Astrocyte (in vitro differentiated cells and primary cell): ENCODE measurements at places on chromosomes 16 and 17.

DNA sequence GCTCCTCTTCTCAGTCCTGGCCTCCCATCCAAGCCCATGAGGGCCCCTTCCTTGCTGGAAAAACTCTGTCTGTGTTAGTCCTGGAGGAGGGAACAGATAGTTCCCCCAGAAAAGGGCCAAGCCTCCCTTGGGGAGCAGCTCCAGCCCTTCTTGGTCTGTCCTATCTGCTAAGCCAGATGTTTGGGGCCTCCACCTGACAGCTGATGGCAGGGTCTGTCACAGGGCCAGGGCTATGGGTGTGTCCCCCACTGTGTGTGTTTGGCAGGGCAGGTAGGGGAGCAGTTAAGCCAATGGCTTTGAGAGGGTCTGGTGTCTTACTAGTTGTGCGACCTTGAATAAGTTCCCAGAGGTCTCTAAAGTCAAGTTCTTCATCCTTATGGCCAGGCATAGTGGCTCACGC, 13.6 kb upstream of the SLC4A1 start:
- DNase-seq = no peak

DNA sequence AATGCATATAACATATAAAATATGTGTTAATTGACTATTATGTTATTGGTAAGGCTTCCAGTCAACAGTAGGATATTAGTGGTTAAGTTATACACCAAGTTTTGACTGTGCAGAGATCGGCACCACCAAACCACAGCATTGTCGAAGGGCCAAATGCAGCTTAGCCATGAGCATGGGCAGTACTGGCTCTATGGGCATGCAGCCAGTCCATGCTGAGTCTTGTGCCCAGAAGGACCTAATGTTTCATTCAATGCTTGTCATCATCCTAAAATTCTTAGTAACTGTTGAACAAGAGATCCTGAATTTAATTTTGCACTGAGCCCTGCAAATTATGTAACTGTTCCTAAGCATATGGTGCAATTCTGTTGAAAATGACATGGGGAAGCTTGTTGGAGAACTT, 233.4 kb upstream of the HS3ST3A1 start:
- DNase-seq = no peak

DNA sequence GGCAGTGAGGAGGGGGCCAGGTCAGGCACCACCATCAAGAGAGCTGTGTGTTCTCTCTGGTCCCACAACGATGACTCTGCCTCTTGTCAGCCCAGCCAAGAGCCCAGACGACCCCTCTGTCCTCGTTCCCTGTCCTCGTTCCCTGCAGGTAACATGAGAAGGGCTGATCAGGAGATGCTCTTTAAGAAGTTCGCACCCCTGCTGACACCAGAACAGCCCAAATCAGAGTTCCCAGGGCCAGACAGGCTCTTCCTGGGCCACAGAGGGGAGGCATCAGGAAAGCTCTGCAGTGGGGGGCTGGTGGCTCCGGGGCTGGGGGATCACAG, 13.5 kb upstream of the DNAI2 start:
- DNase-seq = no peak

- peak; percentile 82 for DNase-seq
Measured at GRCh38 chr16:69861292-69862030, 89.7 kb upstream of the CLEC18A start.

DNA sequence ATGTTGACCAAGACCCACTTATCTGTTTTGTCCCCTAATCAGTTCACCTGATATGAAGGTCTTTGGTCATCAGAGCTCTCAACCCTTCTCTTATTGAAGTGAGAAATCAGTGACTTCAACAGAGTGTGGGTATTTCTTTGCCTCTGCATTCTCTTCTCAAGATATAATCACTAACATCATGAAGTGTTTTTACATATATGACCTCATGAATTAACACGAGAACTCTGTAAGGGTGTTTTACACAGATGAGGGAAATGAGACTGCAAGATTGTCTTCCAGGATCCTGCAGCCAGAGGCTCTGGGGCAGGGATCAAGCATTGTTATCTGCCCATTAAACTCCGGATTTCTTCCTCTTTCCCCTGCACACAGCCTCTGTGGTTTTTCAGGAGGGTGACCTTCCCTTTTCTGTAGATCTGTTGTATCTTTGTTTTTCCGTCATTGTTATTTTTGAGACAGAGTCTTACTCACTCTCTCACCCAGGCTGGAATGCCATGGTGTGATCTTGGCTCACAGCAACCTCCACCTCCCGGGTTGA, 22.7 kb downstream of the LCMT1 start:
- DNase-seq = peak; percentile 13

DNA sequence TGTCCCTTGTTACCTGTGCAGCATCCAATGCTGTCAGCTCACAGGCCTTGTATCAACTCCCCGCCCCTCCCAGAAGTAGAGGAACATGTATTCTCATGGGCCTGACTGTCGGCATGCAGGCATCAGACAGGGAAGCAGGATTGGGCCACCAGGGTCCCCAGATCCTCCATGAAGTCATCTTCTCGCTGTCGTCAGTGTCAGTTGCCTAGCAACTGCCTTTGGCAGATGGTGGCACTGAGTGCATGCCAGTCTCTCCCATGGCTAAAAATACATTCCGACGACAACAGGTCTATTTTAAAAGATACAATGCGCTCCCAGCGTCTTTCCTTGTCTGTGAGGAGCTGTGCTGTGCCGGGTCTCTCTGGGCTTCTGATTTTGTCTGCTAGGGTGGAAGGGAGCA, 36.8 kb upstream of the CES5A start:
- DNase-seq = no peak

- DNase-seq = peak; percentile 8
Measured at GRCh38 chr17:63222655-63223054, 223.5 kb downstream of the CYB561 start.

GRCh38 chr17:1480747-1481465, 11.6 kb downstream of the MYO1C start:
- peak; percentile 67 for DNase-seq

DNA sequence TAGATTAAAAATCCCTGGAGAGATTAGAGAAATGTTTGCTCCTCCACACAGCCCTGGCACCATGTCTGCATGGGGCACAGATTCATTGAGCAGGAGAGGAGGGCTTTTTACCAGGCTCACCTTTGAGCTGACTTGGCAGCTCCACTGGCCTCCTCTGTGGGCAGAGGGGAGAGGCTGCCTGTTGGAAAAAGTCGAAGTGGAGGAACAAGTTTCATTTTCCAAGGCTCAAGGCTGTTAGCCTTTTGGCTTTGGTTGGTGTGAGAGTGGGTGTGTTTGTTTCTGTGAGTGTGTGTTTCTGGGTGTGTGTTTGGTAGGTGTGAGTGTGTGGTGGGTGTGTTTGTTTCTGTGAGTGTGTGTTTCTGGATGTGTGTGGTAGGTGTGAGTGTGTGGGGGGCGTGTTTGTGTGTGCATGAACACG, 5.6 kb downstream of the TMEM238L start:
- no peak for DNase-seq

DNA sequence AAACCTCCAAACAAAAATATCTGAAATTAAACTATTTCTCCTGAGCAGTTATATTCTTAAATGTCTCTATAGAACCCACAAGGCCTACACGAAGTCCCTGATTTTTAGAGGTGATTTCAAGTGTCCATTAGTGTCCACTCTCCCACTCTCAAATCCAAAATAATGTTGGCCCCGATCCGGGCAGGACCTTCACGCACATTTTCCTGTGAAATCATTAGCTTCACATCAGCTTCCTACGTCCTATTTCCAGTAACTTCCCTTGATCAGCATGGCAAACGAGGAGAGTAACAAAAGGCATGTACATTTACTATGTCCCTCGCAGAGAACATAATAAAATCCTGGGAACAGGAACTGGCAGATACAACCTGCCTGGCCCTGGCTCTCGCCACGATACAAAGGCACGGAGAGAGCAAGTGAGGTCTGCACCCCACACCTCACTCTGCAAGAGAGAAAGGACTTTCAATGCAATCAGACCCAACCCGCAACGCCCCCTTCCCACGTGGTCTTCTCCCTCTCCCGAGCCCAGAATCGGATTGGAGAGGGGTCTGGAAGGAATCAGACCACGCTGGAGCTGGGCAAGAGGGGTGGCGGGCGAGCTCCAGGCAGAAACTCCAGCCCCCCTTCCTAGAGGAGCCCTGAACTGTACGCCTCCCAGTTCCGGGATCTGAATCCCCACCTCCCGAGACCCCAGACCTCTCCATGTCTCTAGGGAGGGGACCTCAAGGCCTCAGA, 17.5 kb upstream of the C17orf78 start:
- peak; percentile 60 for DNase-seq

DNA sequence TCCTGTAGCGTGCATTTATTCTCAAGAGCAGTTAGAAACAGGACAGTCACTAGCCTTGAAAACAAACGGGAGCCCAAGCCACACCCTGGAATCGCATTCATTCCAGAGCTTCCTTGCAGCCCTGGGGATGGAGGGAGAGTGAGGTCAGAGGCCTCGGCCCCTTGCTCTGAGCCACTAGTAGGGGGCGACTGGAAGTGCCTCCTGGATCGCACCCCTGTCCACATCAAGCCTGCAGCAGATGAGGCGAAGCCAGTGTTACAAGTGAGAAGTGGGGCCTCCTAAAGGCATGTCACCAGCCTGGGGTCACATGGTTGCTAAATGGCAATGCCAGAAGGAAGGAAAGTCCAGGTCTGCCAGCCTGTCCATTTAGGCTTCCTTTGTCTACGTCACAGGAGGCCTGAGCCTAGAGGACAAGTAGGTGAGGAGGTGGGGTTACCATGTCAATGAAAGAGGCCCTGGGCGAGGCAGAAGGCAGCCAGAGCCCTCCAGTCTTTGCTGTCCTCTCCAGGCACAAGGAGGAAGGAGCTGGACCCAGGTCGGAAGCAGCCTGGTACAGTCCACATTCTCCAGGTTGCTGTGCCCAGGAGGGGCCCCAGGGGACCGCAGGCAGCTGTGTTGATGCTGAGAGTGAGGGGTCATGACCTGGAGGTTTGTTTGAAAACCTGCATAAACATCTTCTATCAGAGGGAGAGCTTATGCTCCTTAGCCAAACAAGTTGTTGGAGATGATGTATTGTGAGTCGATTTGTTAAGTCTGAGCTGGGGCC, 3.0 kb upstream of the RCVRN start:
- DNase-seq = no peak

GRCh38 chr17:49745175-49746139, 18.5 kb downstream of the FAM117A start:
- no peak for DNase-seq

DNA sequence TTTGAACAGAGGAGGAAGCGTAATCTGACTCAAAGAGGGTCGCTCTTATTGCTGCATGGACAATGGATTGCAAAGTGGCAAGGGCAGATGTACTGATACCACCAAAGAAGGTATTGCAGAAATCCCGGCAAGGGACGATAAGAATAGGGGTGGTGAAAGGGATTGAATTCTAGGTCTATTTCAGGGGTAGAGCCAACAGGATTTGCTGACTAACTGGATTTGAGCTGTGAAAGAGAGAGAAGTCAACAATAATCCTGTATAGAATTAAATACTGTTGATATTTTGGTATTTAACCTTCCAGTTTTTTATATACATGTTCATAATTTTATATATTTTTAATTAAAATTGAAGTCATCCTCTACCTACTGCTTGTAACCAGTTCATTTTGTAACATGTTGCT, 19.4 kb upstream of the ABCA3 start:
- DNase-seq = no peak

GRCh38 chr17:79949656-79950209, 85.9 kb downstream of the TBC1D16 start:
- DNase-seq = no peak

- no peak for DNase-seq
Measured at GRCh38 chr17:47816111-47816735, 5.4 kb downstream of the OSBPL7 start.

GRCh38 chr16:88936008-88936555, 40.9 kb downstream of the CBFA2T3 start:
- no peak for DNase-seq

- DNase-seq = no peak
Measured at GRCh38 chr16:9125658-9126505, 34.4 kb downstream of the HAPSTR1 start.

GRCh38 chr17:50569592-50569991, 9.1 kb downstream of the CACNA1G start:
- DNase-seq = no peak

- DNase-seq = no peak
Measured at GRCh38 chr16:13435873-13436474, 484.0 kb upstream of the ERCC4 start.

DNA sequence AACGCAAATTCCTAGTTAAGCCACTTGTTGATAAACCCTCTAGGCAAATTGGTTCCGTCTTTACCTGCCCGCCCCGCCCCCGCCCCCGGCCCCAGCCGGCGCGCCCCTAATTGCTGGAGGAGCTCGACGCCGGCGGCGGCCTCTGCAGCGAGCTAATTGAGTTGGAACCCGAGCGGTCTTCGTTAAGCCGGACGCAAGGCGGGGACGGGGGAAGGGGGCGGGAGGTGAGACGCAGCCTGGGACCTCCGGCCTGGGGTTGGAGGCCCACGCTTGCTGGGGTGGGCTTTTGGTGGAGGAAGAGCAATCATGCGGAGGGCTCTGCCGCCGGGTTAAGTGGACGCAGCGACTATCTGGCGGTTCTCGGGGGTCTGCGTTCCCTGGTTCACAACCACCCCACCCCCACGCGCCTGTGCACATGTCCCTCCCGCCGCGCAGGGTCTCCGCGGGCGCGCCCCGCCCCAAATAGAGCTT, 12.7 kb upstream of the FOXF1 start:
- DNase-seq = no peak

- DNase-seq = no peak
Measured at GRCh38 chr17:2044263-2044894, 2.6 kb downstream of the OVCA2 start.

GRCh38 chr16:10169031-10169430, 13.2 kb downstream of the GRIN2A start:
- no peak for DNase-seq

GRCh38 chr17:49618028-49618611, 42.4 kb downstream of the NXPH3 start:
- peak; percentile 78 for DNase-seq

DNA sequence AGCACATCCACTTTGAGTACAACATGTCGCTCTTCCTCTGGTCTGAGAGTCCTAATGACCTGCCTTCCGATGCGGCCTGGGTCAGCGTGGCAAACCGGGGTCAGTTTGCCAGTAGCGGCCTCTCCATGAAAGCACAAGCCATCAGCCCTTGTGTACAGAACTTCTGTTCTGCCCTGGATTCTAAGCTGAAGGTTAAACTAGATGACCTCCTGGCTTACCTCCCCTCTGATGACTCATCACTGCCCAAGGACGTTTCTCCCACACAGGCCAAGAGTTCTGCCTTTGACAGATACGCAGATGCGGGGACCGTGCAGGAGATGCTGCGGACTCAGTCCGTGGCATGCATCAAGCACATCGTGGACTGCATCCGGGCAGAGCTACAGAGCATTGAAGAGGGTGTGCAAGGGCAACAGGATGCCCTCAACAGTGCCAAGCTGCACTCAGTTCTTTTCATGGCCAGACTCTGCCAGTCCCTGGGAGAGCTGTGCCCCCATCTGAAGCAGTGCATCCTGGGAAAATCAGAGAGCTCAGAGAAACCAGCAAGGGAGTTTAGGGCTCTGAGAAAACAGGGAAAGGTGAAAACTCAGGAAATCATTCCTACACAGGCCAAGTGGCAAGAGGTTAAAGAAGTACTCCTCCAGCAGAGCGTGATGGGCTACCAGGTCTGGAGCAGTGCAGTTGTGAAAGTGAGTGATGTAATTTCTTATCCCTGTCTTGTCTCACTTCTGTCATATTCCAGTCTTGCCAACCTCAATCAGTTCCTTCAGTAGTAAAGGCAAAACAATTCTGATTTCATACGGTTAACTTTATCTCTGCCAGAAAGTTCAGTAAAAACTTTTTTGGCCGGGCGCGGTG, 8.6 kb downstream of the COG1 start:
- no peak for DNase-seq

- DNase-seq = no peak
Measured at GRCh38 chr17:74249590-74250270, 24.3 kb upstream of the DNAI2 start.
